ENCODE measurements at places on chromosomes 6 and 20.

- DNase-seq, result no peak
Measured at GRCh38 chr6:5746053-5746758, 260.5 kb downstream of the NRN1 start.

- DNase-seq, result no peak
Measured at GRCh38 chr6:74409447-74409846, 713.4 kb downstream of the CD109 start.

DNA sequence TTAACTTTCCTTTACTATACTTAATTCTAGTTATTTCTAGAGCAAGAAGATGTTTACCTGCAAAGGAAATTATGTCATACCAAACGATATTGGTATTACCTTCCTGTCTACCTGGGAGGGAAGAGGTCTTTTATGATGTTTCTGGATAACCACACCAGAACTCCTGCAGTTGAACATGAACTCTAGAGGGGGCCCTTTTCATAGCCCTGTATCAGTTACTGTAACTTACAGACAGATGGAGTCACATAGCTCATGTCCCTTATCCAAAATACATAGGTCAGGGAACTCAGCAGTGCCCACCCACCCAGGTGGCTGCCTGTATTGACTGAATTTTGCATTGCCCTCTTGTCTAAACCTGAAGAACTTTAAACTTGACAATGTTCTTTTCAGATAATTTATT is 35.1 kb upstream of the MYL9 start:
- DNase-seq, result no peak

GRCh38 chr20:5393218-5393870 is 76.6 kb upstream of the PROKR2 start:
- DNase-seq, result no peak

All from activated CD8-positive, alpha-beta memory T cell treated with anti-CD3 and anti-CD28 coated beads for 1 hour (primary cell).